ENCODE measurements at places on chromosomes 5 and 9. TPM values are rescaled to one million over a fixed set of nuclear protein-coding genes. Genes with fewer than 3 reads are reported as not detected.

DNA sequence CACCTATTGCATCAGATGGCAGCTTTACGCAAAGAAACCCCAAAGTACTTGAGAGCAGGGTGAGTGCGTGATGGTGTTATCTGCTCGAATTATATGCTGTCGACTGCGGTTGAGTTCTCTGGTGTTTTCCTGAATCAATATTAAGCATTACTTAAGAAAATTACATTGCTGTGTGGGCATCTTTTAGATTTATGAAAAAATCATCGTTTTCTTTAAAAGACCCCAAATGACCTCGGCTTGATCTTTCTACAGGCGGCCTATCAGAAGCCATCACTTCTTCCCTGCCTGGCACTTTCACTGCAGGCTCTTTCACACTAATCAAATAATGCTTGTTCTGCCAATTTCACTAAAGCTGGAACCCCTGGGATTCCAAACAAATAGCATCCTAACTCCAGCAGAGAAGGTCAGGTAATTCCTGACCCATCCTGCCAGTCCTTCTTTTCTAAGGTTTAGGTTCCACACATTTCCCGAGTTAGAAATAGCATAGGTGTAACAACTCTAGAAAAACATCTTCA, 1.7 kb downstream of the UBE2QL1 start:
- H3K27ac ChIP-seq = no peak overlapping the region
- DNase-seq = no peak
- no peaks in the 10 kb centered on the region for H3K4me1 ChIP-seq
- peaks cover 29% of the 10 kb centered on the region for H3K27me3 ChIP-seq
- H3K4me3 ChIP-seq = no peak overlapping the region
- no peaks in the 10 kb centered on the region for H3K36me3 ChIP-seq

- H3K27ac ChIP-seq = no peak overlapping the region
- no peak overlapping the region for H3K4me3 ChIP-seq
- H3K4me1 ChIP-seq = peaks cover 65% of the 10 kb centered on the region
- no peaks in the 10 kb centered on the region for H3K36me3 ChIP-seq
- DNase-seq = no peak
These were observed 3.6 kb downstream of the MACROH2A1 start for GRCh38 chr5:135395451-135395850.

DNA sequence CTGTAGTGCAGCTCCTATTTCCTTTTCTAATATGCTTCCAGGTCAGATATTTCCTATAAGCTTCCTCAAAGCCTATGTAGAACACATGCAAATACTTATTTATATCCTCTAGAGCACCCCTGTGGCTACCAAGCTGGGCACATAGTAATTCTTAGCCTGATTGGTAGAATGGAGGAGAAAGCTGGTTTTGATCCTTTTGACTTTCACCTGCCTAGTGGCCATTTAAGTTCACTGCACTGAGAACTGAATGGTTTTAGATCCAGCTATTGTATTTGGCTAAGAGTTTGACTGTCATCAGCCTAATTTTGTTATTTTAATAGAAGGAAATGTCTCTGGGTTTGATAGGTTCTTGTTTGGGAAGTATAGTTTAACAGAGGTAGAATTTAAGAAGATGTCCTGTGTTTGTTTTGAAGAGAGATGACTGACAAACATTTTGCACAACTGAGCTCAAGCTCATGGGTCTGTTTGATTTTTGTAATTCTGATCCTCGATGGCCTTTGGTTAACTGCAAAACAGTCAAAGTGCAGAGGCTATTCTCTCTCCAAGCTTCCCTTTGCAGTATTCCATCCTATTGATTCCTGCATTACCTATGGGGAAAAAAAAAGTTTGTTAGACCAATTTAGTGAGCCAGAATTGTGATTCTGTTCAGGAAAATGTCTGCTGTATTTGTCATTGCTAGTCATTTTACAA, 85.4 kb downstream of the KCNN2 start:
- DNase-seq = no peak
- no peaks in the 10 kb centered on the region for H3K4me1 ChIP-seq
- H3K36me3 ChIP-seq = no peaks in the 10 kb centered on the region
- no peak overlapping the region for H3K4me3 ChIP-seq
- no peak overlapping the region for H3K27ac ChIP-seq

GRCh38 chr5:83408719-83409118, 62.8 kb upstream of the VCAN start:
- H3K4me3 ChIP-seq = no peak overlapping the region
- H3K27me3 ChIP-seq = no peaks in the 10 kb centered on the region
- DNase-seq = no peak
- no peaks in the 10 kb centered on the region for H3K36me3 ChIP-seq

DNA sequence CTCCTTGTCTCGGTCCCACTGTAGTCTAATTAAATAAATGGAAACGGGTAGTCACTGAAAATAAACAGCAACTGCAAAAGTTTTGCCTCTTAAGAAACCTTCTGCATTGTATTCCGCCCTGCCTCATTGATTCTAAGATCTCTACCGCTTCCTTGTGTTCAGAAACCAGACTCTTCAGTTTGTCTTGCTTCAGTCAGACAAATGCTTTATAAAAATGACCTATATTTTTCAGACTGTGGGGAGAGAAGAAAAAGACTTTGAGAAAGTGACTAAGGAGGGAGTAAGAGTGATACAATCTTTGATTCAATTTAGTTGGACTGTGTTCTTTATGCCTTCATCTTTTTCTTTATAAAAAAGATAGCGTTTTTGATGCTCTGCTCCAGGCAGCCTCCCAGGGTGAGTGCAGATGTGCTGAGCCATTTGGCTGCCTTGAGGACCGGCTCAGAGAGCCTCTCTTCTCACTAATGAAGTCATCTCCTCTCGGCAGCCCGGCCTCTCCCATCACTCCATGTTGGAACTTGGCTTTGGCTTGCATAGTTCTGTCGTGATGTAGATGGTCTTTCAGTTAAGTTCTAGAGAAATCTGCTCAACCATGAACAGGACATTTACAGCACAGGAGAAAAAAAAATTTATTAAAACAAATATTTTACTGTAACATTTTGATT, 4.0 kb upstream of the VCAN start:
- H3K27ac ChIP-seq = no peak overlapping the region
- H3K4me3 ChIP-seq = no peak overlapping the region
- no peaks in the 10 kb centered on the region for H3K4me1 ChIP-seq
- H3K27me3 ChIP-seq = peaks cover 51% of the 10 kb centered on the region
- H3K36me3 ChIP-seq = no peaks in the 10 kb centered on the region
- DNase-seq = peak; percentile 87

DNA sequence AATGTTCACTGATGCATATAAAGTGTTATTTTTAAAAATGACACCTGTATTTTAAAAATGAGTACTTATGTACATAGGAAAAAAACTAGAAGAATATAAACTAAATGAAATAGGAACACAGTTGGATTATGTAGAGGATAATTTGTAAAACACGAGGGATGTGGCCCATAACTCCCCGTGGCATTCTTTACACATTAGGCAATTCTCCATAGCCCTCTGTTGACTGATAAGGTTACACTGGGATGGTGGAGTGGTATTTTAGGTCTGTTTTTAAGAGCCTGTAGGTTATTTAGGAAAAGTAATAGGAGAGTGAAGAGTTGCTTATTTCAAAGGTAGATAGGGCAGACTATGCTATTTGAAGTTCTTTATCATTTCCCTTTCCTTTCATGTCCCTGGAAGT, 1.8 kb downstream of the CAVIN4 start:
- no peak overlapping the region for H3K27ac ChIP-seq
- no peaks in the 10 kb centered on the region for H3K36me3 ChIP-seq
- no peak for DNase-seq

- no peaks in the 10 kb centered on the region for H3K36me3 ChIP-seq
- H3K4me3 ChIP-seq = no peak overlapping the region
- no peaks in the 10 kb centered on the region for H3K27me3 ChIP-seq
- no peak for DNase-seq
- no peak overlapping the region for H3K27ac ChIP-seq
These were observed 66.5 kb downstream of the F2RL2 start for GRCh38 chr5:76556511-76557221.

DNA sequence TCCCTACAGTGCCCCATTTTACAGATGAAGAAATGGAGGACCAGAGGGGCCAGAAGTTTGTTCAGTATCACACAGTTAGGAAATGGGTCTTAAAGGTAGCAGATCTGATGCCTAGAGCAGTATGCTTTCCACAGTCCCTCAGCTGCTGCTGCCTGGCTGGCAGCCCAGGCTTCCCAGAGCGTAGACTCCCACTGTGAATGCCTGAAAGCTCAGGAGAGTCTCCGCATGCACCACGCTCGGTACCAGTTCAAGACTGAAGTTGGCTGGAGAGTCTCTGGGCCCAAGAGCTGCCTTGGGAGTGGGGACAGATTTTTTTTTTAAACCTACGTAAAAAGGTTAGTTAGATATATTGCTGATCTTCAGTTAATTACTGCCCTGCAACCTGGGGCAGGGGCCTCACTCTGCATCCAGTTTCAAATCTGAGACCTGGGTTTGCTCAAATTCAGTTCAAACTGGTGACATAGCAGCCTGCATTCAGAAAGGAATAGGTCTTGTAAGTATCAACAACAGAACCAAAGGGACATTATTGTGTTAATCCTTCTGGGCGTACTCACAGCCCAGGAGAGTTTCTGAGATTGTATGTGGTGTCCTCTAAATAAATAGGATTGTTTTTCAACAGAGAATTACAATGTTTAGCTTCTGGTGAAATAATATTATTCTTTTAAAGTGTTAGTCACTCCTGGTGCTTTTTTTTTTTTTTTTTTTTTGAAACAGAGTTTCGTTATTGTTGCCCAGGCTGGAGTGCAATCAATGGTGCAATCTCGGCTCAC, 8.3 kb downstream of the NANS start:
- DNase-seq = peak; percentile 86
- H3K27ac ChIP-seq = peak overlapping the region; percentile 46
- peaks cover 59% of the 10 kb centered on the region for H3K36me3 ChIP-seq
- no peak overlapping the region for H3K4me3 ChIP-seq
- peaks cover 9% of the 10 kb centered on the region for H3K4me1 ChIP-seq

DNA sequence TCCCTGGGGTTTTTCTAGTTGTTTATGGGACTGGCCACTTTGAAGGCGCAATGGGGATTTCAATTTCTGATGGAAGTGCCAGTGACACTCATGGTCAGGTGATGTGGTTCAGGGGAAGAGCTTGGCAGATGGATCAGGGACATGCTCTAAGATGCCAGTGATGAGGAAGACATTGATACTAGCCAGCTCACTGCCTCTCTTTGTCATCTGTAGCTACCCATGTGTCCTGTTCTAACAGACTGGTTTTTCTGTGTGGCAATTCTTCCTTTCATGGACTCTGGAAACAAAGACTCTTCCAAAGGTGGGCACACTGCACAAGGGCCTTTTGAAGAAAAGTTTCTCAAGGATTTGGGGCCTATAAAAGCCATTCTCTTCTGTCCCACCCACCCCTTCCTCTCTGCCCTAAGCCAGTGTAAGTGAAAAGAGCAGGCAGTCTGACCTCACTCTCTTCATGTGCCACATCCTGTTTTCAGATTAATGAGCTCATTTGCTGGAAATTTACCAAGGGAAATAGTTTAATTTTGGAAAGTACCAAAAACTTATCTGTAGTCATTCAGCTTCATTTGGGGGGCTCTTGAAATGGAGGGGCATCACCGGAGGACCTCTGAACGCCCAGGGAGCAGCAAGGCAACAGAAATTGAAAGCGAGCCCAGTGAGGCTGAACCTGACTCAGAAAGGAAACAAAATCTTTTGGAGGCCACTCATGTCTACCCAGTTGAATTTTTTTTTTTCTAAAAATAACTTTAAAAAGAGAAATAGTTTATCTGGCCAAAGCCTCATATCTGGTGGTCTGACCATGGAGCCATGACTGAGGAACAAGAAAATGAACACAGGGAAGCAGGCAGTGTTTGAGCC, 4.9 kb upstream of the TRAF1 start:
- peak overlapping the region; percentile 92 for H3K27ac ChIP-seq
- no peaks in the 10 kb centered on the region for H3K27me3 ChIP-seq
- peak; percentile 94 for DNase-seq
- no peaks in the 10 kb centered on the region for H3K36me3 ChIP-seq
- H3K4me3 ChIP-seq = peak overlapping the region; percentile 41

GRCh38 chr5:135720191-135720590, 114.3 kb upstream of the SLC25A48 start:
- H3K4me1 ChIP-seq = peaks cover 4% of the 10 kb centered on the region
- H3K27me3 ChIP-seq = peaks cover 19% of the 10 kb centered on the region
- DNase-seq = no peak
- no peak overlapping the region for H3K4me3 ChIP-seq
- H3K36me3 ChIP-seq = no peaks in the 10 kb centered on the region
- no peak overlapping the region for H3K27ac ChIP-seq

DNA sequence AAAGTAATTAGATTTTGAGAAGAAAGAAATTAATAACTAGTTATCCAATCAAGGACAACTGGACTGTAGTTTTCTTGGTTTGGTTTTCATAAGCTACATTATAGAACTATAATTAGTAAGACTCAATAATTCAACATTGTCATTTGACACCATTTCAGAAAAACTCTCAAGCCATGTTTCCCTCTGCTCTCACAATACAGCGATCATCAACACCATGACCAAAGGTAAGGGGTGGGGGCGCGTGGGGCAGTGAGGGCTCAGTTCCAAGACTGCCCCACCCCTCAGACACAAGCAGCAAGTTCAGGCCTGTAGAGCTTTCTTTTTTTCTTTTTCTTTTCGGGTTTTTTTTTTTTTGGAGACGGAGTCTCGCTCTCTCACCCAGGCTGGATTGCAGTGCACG, 6.4 kb downstream of the CMBL start:
- DNase-seq = no peak
- H3K36me3 ChIP-seq = no peaks in the 10 kb centered on the region
- H3K27me3 ChIP-seq = no peaks in the 10 kb centered on the region
- H3K4me1 ChIP-seq = no peaks in the 10 kb centered on the region
- H3K4me3 ChIP-seq = no peak overlapping the region
- H3K27ac ChIP-seq = no peak overlapping the region

- H3K27ac ChIP-seq = no peak overlapping the region
- H3K36me3 ChIP-seq = no peaks in the 10 kb centered on the region
- no peak overlapping the region for H3K4me3 ChIP-seq
- DNase-seq = no peak
- H3K4me1 ChIP-seq = no peaks in the 10 kb centered on the region
- peaks cover 7% of the 10 kb centered on the region for H3K27me3 ChIP-seq
These were observed 12.0 kb downstream of the PRKACG start for GRCh38 chr9:69001921-69002320.

GRCh38 chr5:167713896-167714295, 577.5 kb upstream of the WWC1 start:
- DNase-seq = no peak
- no peaks in the 10 kb centered on the region for H3K27me3 ChIP-seq
- H3K36me3 ChIP-seq = no peaks in the 10 kb centered on the region
- H3K27ac ChIP-seq = no peak overlapping the region

- H3K27ac ChIP-seq = peak overlapping the region; percentile 95
- no peak for DNase-seq
- H3K36me3 ChIP-seq = no peaks in the 10 kb centered on the region
- H3K27me3 ChIP-seq = no peaks in the 10 kb centered on the region
- no peak overlapping the region for H3K4me3 ChIP-seq
- H3K4me1 ChIP-seq = peaks cover 26% of the 10 kb centered on the region
These were observed 204.6 kb downstream of the PCSK1 start for GRCh38 chr5:96228408-96228807.

The GCNT4 gene
- total RNA-seq = 2.7 TPM

The SLC36A2 gene
- total RNA-seq = not detected

The GLRA1 gene
- not detected for total RNA-seq

The ELAVL2 gene
- total RNA-seq = 0.36 TPM

The AGXT2 gene
- not detected for total RNA-seq

The SVEP1 gene
- 43.0 TPM for total RNA-seq

The F12 gene
- not detected for total RNA-seq

The RASGRF2 gene
- total RNA-seq = under 0.01 TPM

Data from osteoblast (primary cell).